GM23338 (cell line): ENCODE measurements at places on chromosomes 7 and 10.
A peak's percentile ranks its signal among the peaks of the same experiment; 100 is the strongest.

- H3K4me1 ChIP-seq = no peaks in the 10 kb centered on the region
- H3K4me3 ChIP-seq = no peak overlapping the region
- H3K36me3 ChIP-seq = no peaks in the 10 kb centered on the region
- DNase-seq = no peak
Observed at GRCh38 chr10:58818900-58819299, 306.2 kb downstream of the BICC1 start.

GRCh38 chr7:115133248-115133647, 211.4 kb downstream of the MDFIC start:
- no peak for DNase-seq
- H3K27me3 ChIP-seq = no peaks in the 10 kb centered on the region
- H3K4me1 ChIP-seq = peaks cover 7% of the 10 kb centered on the region
- H3K27ac ChIP-seq = no peak overlapping the region
- no peak overlapping the region for H3K4me3 ChIP-seq

DNA sequence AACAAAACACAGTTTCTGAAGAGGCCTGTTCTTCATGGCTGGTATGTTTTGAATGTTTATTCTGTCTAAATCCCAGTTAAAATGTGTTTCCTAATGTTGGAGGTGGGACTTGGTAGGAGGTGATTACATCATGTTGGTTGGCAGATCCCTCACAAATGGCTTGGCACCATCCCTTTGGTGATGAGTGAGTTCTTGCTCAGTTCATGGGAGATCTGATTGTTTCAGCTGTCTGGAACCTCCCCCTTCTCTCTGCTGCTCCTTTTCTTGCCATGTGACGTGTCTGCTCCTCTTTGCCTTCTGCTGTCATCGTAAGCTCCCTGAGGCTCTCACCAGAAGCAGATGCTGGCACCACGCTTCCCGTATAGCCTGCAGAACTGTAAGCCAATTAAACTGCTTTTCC, 383.6 kb upstream of the TPK1 start:
- no peaks in the 10 kb centered on the region for H3K27me3 ChIP-seq
- no peak for DNase-seq
- no peak overlapping the region for H3K4me3 ChIP-seq
- H3K4me1 ChIP-seq = no peaks in the 10 kb centered on the region
- H3K36me3 ChIP-seq = 0 out of 2 replicates have a peak, but pooled peaks cover 4% of the 10 kb centered on the region
- no peak overlapping the region for H3K27ac ChIP-seq

DNA sequence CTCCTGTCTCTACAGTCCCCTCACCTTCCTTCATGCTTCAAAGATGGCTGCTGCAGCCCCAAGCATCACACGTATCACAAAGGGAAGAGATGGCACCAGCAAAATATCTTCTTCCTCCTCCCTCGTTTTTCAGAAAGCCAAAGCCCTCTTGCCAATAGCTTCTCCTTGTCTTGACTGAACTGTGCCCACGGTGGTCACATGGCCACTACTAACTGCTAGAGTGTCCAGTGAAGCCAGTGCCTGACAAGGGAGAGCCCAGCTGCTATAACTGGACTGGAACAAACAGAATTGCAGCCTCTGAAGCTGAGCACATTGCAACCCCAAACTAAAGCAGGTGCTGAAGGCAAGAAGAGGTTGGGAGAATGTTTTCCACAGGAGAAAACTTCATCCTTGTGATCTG, 120.8 kb upstream of the RET start:
- peaks cover 2% of the 10 kb centered on the region; the same call in 1 of the 2 replicates for H3K27me3 ChIP-seq
- H3K4me1 ChIP-seq = peaks cover 4% of the 10 kb centered on the region; the same call in 1 of the 2 replicates
- DNase-seq = no peak
- H3K36me3 ChIP-seq = no peaks in the 10 kb centered on the region
- H3K27ac ChIP-seq = no peak overlapping the region

DNA sequence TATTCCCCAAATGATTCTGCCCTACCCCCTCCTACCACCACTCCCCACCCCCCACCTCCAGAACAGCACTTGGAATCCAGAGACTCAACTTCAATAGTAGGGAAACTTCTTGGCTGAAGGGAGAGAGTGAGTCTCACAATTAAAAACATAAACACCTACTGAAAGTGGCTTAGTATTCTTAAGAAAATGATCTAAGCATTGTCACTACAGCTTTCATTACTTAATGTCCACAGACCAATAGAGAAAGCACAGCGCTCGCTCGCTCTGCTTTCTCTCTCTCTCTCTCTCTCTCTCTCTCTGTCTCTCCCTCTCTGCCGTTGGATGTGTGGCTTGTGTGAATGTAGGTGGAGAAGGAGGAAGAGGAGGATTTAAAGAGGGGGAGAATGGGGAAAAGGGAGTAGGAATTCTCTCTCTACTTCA, 1.5 kb upstream of the SEMA3A start:
- H3K27me3 ChIP-seq = no peaks in the 10 kb centered on the region
- peak overlapping the region; percentile 82 for H3K27ac ChIP-seq
- peak; percentile 35 for DNase-seq

- no peak overlapping the region for H3K27ac ChIP-seq
- no peak overlapping the region for H3K4me3 ChIP-seq
- H3K4me1 ChIP-seq = no peaks in the 10 kb centered on the region
- no peaks in the 10 kb centered on the region for H3K27me3 ChIP-seq
Observed at GRCh38 chr7:112995059-112995824, 91.4 kb downstream of the GPR85 start.

- no peaks in the 10 kb centered on the region for H3K36me3 ChIP-seq
- H3K4me3 ChIP-seq = no peak overlapping the region
- no peak overlapping the region for H3K27ac ChIP-seq
- no peak for DNase-seq
- peaks cover 18% of the 10 kb centered on the region for H3K4me1 ChIP-seq
- H3K27me3 ChIP-seq = no peaks in the 10 kb centered on the region
Observed at GRCh38 chr10:94217411-94217810, 145.3 kb downstream of the NOC3L start.

- H3K4me3 ChIP-seq = no peak overlapping the region
- H3K36me3 ChIP-seq = no peaks in the 10 kb centered on the region
- no peak for DNase-seq
- peaks cover 4% of the 10 kb centered on the region; the same call in 1 of the 2 replicates for H3K4me1 ChIP-seq
- H3K27me3 ChIP-seq = no peaks in the 10 kb centered on the region
- H3K27ac ChIP-seq = no peak overlapping the region
Observed at GRCh38 chr10:26571655-26572054, 125.8 kb upstream of the PDSS1 start.

GRCh38 chr10:14192746-14193145, 138.0 kb downstream of the FRMD4A start:
- H3K27me3 ChIP-seq = no peaks in the 10 kb centered on the region
- no peak overlapping the region for H3K27ac ChIP-seq
- no peak overlapping the region for H3K4me3 ChIP-seq

- peaks cover 13% of the 10 kb centered on the region; the same call in 1 of the 2 replicates for H3K36me3 ChIP-seq
- peak; percentile 89 for DNase-seq
- H3K4me3 ChIP-seq = 0 out of 2 replicates have a peak overlapping the region, but pooled peaks have one; percentile 12
- H3K27ac ChIP-seq = peak overlapping the region; percentile 39; the same call in 1 of the 2 replicates
Observed at GRCh38 chr10:32266979-32267378, 80.0 kb downstream of the EPC1 start.

- peak; percentile 33 for DNase-seq
- H3K4me1 ChIP-seq = peaks cover 48% of the 10 kb centered on the region
- H3K27ac ChIP-seq = peak overlapping the region; percentile 69
- 0 out of 2 replicates have a peak, but pooled peaks cover 9% of the 10 kb centered on the region for H3K36me3 ChIP-seq
- no peak overlapping the region for H3K4me3 ChIP-seq
- H3K27me3 ChIP-seq = no peaks in the 10 kb centered on the region
Observed at GRCh38 chr7:43294080-43294630, 181.7 kb downstream of the HECW1 start.

GRCh38 chr7:17136126-17136525, 162.3 kb upstream of the AHR start:
- DNase-seq = no peak
- no peak overlapping the region for H3K27ac ChIP-seq
- no peak overlapping the region for H3K4me3 ChIP-seq

DNA sequence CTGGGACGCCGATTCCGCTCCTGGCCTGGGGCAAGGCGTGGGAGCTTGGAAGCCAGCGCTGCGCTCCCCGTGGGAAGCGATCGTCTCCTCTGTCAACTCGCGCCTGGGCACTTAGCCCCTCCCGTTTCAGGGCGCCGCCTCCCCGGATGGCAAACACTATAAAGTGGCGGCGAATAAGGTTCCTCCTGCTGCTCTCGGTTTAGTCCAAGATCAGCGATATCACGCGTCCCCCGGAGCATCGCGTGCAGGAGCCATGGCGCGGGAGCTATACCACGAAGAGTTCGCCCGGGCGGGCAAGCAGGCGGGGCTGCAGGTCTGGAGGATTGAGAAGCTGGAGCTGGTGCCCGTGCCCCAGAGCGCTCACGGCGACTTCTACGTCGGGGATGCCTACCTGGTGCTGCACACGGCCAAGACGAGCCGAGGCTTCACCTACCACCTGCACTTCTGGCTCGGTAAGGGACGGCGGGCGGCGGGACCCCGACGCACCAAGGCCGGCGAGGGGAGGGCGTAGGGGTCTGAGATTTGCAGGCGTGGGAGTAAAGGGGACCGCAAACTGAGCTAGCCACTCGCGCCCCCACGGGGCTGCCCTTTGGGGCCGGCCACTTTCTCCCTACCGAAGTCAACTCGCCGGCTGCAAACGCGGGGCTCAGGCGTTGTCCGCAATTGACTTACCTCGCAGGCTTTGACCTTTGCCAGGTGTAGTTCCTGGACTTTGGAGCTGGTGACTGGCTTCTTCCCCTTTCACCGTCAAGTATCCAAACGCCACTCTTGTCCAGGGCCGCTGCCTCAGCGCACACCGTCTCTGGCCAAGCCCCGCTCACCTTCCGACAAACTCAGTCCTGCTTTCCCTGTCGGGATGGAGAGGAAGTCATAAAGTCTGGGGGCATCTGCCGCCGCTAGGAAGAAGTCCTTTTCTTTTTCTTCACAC, at the start of gene SCIN:
SCIN (plus strand) TSS at position 187 of the 928 bp plus-strand sequence; CDS start at position 254, 67 bp downstream.
- H3K27ac ChIP-seq = no peak within 1 kb of the TSS
- peaks cover 45% of the 10 kb centered on the region for H3K27me3 ChIP-seq
- H3K4me3 ChIP-seq = peak within 1 kb of the TSS; percentile 72
- H3K36me3 ChIP-seq = no peaks in the 10 kb centered on the region
- H3K4me1 ChIP-seq = peaks cover 14% of the 10 kb centered on the region
- DNase-seq = peak; percentile 65

DNA sequence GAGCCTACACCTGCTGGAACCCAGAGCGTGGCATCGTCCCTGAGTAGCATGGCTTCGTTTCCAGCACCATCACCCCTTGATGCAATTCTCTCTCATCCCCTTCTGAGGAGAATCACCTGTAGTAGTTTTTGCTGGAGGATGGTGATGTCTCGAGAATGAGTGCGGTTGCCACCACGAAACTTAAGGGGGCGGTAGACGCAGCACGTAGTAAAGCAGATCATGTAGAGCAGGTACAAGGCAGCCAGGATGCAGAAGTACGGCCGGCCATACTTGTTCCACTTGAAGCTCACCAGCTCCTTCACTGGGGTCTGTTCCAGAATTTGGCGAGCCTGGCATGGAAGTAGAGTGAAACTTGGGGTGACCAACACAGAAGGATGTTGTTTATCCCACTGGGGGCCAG, 8.1 kb downstream of the TRPV5 start:
- no peaks in the 10 kb centered on the region for H3K36me3 ChIP-seq
- DNase-seq = peak; percentile 78
- no peak overlapping the region for H3K4me3 ChIP-seq
- no peak overlapping the region for H3K27ac ChIP-seq
- H3K4me1 ChIP-seq = no peaks in the 10 kb centered on the region

DNA sequence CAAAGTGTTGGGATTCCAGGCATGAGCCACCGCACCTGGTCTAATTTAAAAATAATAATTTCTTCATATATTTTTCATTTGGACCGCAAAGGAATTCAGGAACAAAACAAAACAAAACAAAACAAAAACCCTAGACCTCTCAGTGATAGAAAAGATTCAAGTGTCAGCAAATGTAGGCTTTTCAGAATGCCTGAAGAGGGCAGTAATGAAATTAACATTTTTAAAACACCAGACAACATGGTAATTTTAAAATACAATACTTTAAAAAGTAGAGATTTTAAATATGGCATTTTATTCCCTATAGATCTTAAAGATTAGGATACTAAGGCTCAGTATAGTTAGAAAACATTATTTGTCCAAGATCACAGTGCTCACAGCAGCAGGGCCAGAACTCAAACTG, 36.6 kb downstream of the DNMBP start:
- no peak overlapping the region for H3K4me3 ChIP-seq
- no peaks in the 10 kb centered on the region for H3K4me1 ChIP-seq
- H3K27me3 ChIP-seq = no peaks in the 10 kb centered on the region
- no peak for DNase-seq
- H3K36me3 ChIP-seq = no peaks in the 10 kb centered on the region; the same call in 1 of the 2 replicates

GRCh38 chr7:27872356-27873275, 132.7 kb downstream of the TAX1BP1 start:
- H3K27me3 ChIP-seq = no peaks in the 10 kb centered on the region
- no peaks in the 10 kb centered on the region for H3K36me3 ChIP-seq
- no peak for DNase-seq
- H3K4me3 ChIP-seq = no peak overlapping the region
- H3K27ac ChIP-seq = no peak overlapping the region
